ENCODE measurements at places on chromosomes 2 and 18. TPM values are rescaled to one million over a fixed set of nuclear protein-coding genes. Genes with fewer than 3 reads are reported as not detected.
A peak's percentile ranks its signal among the peaks of the same experiment; 100 is the strongest.

GRCh38 chr2:68214381-68214780, 38.0 kb downstream of the PPP3R1 start:
- DNase-seq: no peak
- H3K27me3 ChIP-seq: no peaks in the 10 kb centered on the region
- peaks cover 21% of the 10 kb centered on the region for H3K36me3 ChIP-seq

GRCh38 chr2:78592491-78592890, 433.0 kb upstream of the REG3G start:
- H3K4me3 ChIP-seq: no peak overlapping the region
- H3K36me3 ChIP-seq: no peaks in the 10 kb centered on the region
- H3K27ac ChIP-seq: no peak overlapping the region
- no peaks in the 10 kb centered on the region for H3K27me3 ChIP-seq

DNA sequence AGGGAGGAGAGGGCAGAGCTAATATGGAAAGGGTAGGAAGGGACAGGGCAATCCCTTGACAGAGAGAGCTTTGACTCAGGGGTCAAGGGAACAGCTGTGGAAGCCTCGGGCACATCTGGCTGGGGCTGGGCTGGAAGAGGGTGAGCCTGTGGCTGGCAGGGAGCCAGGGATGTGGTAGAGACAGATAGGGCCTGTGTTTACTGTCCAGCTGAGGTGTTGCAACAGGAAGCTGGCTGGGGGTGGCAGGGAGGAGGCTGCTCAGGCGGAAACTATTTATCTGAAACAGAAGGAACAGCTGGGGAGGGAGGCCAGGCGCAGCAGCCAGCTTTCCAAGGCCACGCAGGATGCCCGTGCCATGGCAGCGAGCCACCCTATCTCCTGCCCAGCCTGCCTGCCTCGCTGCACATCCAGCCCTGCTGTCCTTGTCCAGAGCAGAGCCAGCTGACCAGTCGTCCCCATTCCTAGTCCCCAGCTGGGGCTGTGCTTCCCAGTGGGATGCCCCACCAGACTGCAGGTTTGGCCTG, 264.7 kb downstream of the CYP26B1 start:
- H3K27me3 ChIP-seq: no peaks in the 10 kb centered on the region
- no peak for DNase-seq
- no peak overlapping the region for H3K4me3 ChIP-seq
- H3K36me3 ChIP-seq: no peaks in the 10 kb centered on the region
- H3K27ac ChIP-seq: no peak overlapping the region
- H3K4me1 ChIP-seq: no peaks in the 10 kb centered on the region

Gene METTL21A
- total RNA-seq: 16.6 TPM

- peaks cover 12% of the 10 kb centered on the region for H3K36me3 ChIP-seq
- no peaks in the 10 kb centered on the region for H3K27me3 ChIP-seq
- peak overlapping the region; percentile 82 for H3K4me3 ChIP-seq
- peak overlapping the region; percentile 81 for H3K27ac ChIP-seq
Measured at GRCh38 chr18:21703241-21703820, 1.2 kb downstream of the ABHD3 start.

- no peaks in the 10 kb centered on the region for H3K4me1 ChIP-seq
- no peak overlapping the region for H3K4me3 ChIP-seq
- H3K36me3 ChIP-seq: no peaks in the 10 kb centered on the region
- no peaks in the 10 kb centered on the region for H3K27me3 ChIP-seq
Measured at GRCh38 chr2:150327564-150328489, 159.6 kb downstream of the RND3 start.

Gene NBAS
- 34.9 TPM for total RNA-seq

Gene SLC4A1AP
- total RNA-seq: 26.6 TPM

DNA sequence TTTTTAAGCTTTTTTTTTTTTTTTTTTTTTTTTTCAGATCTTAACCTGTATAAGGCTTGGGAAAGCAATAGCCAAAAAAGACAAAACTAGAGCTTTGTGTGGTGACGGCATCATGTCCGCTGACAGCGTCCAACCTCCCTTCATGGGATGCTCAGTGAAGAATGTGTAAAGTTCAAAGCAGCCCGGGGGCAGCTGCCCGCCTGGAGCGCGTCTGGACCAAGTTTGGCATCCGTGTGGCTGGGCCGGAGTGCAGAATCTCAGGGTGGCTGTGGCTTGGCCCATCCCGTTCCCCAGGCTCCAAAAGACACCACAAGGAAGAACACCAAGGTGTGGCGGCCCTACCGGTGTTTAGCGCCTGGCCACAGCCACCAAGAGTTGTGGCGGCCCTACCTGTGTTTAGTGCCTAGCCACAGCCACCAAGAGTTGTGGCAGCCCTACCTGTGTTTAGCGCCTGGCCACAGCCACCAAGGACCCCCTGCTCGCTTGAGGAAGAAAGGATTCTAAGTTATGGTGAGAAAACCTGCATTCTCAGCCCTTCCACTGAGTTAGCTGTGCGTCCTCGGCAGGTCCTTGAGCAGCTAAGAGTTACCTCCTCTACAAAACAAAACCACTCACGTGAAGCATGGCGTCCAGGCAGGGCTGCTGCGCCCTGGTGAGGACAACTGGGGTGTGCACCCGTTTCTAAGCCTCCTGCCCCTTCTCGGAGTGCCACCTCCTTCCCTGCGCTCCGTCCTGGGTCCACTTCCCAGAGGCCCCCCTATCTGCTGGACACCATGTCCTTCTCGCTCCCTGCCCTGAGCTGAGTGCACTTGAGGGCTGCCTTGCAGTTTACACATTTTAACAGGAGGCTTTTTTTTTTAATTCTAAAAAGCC, 103.6 kb upstream of the SALL3 start:
- no peaks in the 10 kb centered on the region for H3K36me3 ChIP-seq
- DNase-seq: no peak
- no peaks in the 10 kb centered on the region for H3K4me1 ChIP-seq
- H3K27ac ChIP-seq: no peak overlapping the region
- H3K27me3 ChIP-seq: no peaks in the 10 kb centered on the region

DNA sequence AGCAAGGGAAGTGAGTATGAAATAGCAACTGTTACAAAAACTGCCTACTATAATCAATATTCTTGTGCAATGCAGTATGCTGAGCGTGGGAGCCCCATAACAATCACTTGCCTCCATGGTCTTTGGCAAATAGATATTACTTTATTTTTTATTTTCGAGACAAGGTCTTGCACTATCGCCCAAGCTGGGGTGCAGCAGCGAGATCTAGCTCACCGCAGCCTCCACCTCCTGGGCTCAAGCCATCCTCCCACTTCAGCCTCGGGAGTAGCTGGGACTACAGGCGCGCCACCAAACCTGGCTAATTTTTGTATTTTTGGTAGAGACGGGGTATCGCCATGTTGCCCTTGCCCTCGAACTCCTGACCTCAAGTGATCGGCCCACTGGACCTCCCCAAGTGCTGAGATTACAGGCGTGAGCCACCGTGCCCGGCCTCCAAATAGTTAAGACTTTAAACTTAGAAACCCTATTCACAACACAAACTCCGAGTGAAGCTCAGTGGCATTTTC, 1.2 kb upstream of the CCNT2 start:
- no peak for DNase-seq
- H3K36me3 ChIP-seq: no peaks in the 10 kb centered on the region
- peak overlapping the region; percentile 19 for H3K4me3 ChIP-seq
- peak overlapping the region; percentile 95 for H3K27ac ChIP-seq
- H3K27me3 ChIP-seq: no peaks in the 10 kb centered on the region

Gene AGXT
- total RNA-seq: not detected

Gene ADD2
- 1.1 TPM for total RNA-seq

DNA sequence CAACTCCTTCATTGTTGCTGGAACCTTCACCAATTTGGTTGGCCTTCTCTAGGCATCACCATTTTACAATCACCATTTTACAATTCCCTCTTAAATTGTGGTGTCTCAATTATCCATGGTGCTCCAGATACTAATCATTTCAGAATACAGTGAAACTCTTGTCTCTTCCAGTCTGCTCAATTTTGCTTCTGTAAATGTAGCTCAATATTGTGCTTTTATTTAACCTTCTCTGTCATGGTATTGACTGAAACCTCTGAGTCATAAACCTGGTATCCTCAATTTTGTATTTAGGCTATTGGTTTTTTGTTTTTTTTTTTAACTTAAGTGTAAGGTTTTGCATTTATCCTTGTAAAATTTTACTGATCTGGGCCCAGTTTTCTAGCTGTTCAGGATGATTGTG, 16.1 kb downstream of the STRADB start:
- peaks cover 12% of the 10 kb centered on the region for H3K36me3 ChIP-seq
- no peaks in the 10 kb centered on the region for H3K4me1 ChIP-seq
- no peak for DNase-seq
- no peaks in the 10 kb centered on the region for H3K27me3 ChIP-seq
- no peak overlapping the region for H3K27ac ChIP-seq

- no peak overlapping the region for H3K27ac ChIP-seq
- H3K4me1 ChIP-seq: no peaks in the 10 kb centered on the region
- no peak for DNase-seq
- no peak overlapping the region for H3K4me3 ChIP-seq
- H3K27me3 ChIP-seq: no peaks in the 10 kb centered on the region
Measured at GRCh38 chr18:69265656-69266055, 135.0 kb upstream of the DOK6 start.

- no peak for DNase-seq
- H3K4me3 ChIP-seq: no peak overlapping the region
- H3K27me3 ChIP-seq: no peaks in the 10 kb centered on the region
- no peaks in the 10 kb centered on the region for H3K36me3 ChIP-seq
Measured at GRCh38 chr2:158990397-158991214, 22.2 kb downstream of the TANC1 start.

Gene CHMP1B
- total RNA-seq: 44.3 TPM

DNA sequence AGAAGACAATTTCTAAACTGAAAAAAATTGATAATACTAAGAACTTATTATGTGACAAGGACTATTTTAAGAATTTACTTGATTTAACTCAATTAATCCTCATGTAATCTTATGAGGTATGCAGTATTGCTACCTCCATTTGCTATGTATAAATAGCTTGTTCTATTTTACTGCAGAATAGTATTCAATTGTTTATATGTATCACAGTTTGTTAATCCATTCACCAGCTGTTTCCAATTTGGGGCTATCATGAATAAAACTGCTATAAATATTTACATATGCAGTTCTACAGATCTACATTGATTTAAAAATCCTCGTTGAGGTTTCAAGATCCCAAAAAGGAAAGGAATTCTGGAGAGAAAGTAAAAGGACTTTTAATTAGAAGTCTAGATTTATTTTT, 54.8 kb upstream of the DOCK10 start:
- DNase-seq: no peak
- no peak overlapping the region for H3K4me3 ChIP-seq

Gene SERPINB4
- not detected for total RNA-seq

Gene VWA3B
- not detected for total RNA-seq

DNA sequence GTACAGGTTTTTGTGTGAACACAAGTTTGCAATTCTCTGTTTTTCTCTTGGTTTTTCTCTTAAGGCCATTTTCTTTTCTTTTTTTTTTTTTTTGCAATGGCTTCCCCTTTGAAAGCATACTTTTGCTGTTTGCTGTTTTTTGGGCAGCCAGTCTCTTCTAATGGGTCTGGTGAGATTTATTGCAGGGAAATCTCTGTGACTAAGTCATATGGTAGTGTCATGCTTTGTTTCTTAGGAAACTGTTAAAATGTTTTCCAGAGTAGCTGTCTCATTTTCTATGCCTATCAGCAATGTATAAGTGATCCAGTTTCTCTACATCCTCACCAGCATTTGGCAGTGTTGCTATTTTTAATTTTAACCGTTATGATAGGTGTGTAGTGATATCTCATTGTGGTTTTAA, 27.9 kb upstream of the CDCA7 start:
- H3K27ac ChIP-seq: no peak overlapping the region
- no peaks in the 10 kb centered on the region for H3K36me3 ChIP-seq
- DNase-seq: no peak
- no peaks in the 10 kb centered on the region for H3K27me3 ChIP-seq
- H3K4me3 ChIP-seq: no peak overlapping the region
- H3K4me1 ChIP-seq: no peaks in the 10 kb centered on the region

Gene LOXL3
- total RNA-seq: 0.32 TPM

DNA sequence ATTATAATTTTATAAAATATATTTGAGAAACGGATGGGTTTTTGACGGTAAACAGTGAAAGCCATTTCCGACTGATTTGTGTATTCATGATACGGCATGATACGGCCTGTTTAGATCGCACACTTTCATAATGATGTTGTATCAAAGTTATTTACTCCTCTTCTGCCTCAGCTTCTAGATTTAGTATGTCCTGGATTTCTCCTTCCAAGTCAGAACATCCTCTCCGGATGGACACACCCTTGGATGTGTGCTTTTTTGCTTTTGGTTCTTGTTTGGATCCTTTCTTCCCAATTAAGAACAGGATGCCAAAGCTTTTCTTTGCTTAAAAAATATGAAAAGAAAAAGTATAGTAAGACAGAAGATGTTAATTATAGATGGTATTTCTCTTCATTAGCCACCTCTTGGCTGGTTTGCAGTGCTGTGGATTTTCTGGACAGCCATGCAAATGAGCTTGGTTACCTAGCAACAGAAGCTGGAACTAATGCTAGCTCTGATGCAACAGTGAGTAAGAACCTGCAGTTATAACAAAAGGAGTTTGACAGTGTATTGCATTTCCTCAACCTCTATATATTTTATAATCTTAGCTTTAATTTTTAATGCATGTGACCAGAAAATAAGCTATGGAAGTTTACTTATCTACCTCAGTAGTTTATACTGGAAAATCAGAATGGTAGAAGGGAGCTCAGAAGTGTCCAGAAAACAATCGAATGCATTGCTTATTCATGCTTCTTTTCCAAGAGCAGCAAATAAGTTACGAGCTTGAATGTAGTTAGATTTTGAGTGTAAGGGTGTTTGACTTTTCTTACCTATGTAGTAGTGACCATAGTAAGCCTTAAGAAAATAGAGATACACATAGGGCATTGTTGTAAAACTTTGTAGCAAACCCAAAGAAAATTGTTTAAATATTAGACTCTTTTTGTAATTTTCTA, 27.9 kb downstream of the RMND5A start:
- H3K4me1 ChIP-seq: peaks cover 18% of the 10 kb centered on the region
- no peak overlapping the region for H3K27ac ChIP-seq
- no peak for DNase-seq
- peaks cover 5% of the 10 kb centered on the region for H3K36me3 ChIP-seq

GRCh38 chr18:9868857-9869714, 16.7 kb upstream of the TXNDC2 start:
- H3K36me3 ChIP-seq: no peaks in the 10 kb centered on the region
- no peak for DNase-seq
- H3K4me3 ChIP-seq: no peak overlapping the region
- no peak overlapping the region for H3K27ac ChIP-seq
- H3K4me1 ChIP-seq: no peaks in the 10 kb centered on the region

DNA sequence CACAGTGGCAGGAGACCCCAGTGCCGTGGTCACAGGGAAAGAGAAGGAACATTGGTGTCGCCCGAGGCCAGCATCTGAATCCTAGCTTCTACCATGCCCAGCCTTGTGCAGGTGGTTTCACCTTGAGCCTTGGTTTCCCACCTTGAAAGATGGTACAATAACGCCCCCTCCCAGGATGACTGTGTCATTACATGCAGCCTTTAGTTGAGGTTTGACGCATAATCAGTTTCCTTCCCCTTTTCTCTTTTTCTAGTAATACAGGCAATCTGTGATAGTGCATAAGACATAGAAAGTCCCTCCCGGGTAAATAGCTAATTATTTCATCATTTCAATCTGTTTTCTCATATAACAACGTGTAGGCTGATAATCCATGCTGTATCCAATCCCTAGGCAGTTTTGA, 29.8 kb upstream of the ZNF407 start:
- no peaks in the 10 kb centered on the region for H3K27me3 ChIP-seq
- DNase-seq: no peak
- no peak overlapping the region for H3K4me3 ChIP-seq
- H3K27ac ChIP-seq: no peak overlapping the region
